ENCODE measurements at places on chromosomes 2 and 18. TPM values are rescaled to one million over a fixed set of nuclear protein-coding genes. Genes with fewer than 3 reads are reported as not detected.

HRH4 gene
- not detected for polyA plus RNA-seq

PPIL3 gene
- polyA plus RNA-seq: 56.1 TPM

RAB6C gene
- 0.66 TPM for polyA plus RNA-seq

GKN2 gene
- polyA plus RNA-seq: not detected

LPIN1 gene
- 21.9 TPM for polyA plus RNA-seq

REG3A gene
- not detected for polyA plus RNA-seq

ATP6V1C2 gene
- polyA plus RNA-seq: 3.0 TPM

IAH1 gene
- polyA plus RNA-seq: 73.8 TPM

DTYMK gene
- polyA plus RNA-seq: 28.5 TPM

TEKT4 gene
- polyA plus RNA-seq: not detected

CXCR4 gene
- 31.0 TPM for polyA plus RNA-seq

LAMA3 gene
- 3.9 TPM for polyA plus RNA-seq

IL1F10 gene
- not detected for polyA plus RNA-seq

CNGA3 gene
- 0.92 TPM for polyA plus RNA-seq

SKOR2 gene
- polyA plus RNA-seq: not detected

ALPG gene
- polyA plus RNA-seq: not detected

CPS1 gene
- 2.7 TPM for polyA plus RNA-seq

USP34 gene
- polyA plus RNA-seq: 71.2 TPM

Data from muscle of arm (tissue), 14 donors.